Fibroblast of lung (primary cell): ENCODE measurements at places on chromosomes 7 and 10. TPM values are rescaled to one million over a fixed set of nuclear protein-coding genes. Genes with fewer than 3 reads are reported as not detected.

Gene PTF1A
- not detected in 2 replicates for total RNA-seq

Gene GIMAP7
- not detected in 2 replicates for total RNA-seq

Gene ANKMY2
- total RNA-seq, result 33.1 and 50.4 TPM in 2 replicates

Gene ZNF655
- total RNA-seq, result 70.1 and 92.6 TPM in 2 replicates

Gene KIAA1549
- 0.66 and 0.77 TPM in 2 replicates for total RNA-seq

Gene ASZ1
- not detected in 2 replicates for total RNA-seq

Gene AUTS2
- total RNA-seq, result 7.7 and 9.1 TPM in 2 replicates

Gene PLCE1
- total RNA-seq, result 0.33 and 1.0 TPM in 2 replicates

Gene GPR37
- 6.9 and 20.6 TPM in 2 replicates for total RNA-seq

Gene DLX6
- under 0.01 TPM in 1 of 2 replicates, not detected in the other for total RNA-seq
